Inflammatory macrophage (primary cell): ENCODE measurements at places on chromosomes 3 and 15.

DNA sequence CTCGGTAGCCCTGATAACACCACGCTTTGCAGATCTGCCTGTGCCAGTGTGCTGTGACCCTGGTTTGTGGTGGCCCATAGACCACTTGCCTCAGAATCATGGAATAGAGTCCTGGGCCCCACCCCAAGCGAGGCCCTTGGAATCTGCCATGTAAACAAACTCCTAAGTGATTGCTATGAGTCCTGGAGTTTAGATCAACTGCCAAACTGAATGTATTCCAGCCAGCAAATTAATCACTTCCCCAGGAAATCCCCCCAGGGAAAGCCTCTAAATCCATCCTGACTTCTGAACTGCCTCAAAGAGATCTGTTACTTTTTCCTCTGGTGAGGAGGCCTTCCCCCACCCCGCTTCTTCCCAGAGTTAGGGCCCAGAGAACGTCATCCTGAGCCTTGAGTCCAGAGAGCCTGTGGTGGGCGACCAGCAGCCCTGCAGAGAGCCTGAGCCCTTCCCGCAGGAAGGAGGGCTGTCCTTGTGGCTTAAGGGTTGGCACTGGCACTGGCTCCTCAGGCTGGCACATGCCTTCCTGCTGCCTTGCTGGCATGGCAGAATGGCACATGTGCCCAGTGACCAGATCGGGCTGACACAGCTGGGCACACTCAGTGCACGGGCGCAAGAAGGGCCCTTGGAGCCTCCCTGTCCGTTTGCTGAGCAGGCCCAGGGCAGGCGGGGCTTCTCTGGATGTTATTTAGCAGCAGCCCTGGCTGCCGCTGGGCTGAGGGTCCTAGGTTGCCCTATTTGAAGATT lies 50.6 kb upstream of the PLXNA1 start:
- DNase-seq = no peak

- no peak for DNase-seq
Observed at GRCh38 chr3:83033133-83033532, 1271.7 kb upstream of the GBE1 start.

GRCh38 chr15:92839696-92840095 lies 60.4 kb upstream of the CHD2 start:
- DNase-seq = no peak

GRCh38 chr3:198030125-198030524 lies 70.1 kb downstream of the LMLN start:
- DNase-seq = peak; percentile 75

GRCh38 chr3:147305533-147306250 lies 100.7 kb downstream of the ZIC4 start:
- no peak for DNase-seq

DNA sequence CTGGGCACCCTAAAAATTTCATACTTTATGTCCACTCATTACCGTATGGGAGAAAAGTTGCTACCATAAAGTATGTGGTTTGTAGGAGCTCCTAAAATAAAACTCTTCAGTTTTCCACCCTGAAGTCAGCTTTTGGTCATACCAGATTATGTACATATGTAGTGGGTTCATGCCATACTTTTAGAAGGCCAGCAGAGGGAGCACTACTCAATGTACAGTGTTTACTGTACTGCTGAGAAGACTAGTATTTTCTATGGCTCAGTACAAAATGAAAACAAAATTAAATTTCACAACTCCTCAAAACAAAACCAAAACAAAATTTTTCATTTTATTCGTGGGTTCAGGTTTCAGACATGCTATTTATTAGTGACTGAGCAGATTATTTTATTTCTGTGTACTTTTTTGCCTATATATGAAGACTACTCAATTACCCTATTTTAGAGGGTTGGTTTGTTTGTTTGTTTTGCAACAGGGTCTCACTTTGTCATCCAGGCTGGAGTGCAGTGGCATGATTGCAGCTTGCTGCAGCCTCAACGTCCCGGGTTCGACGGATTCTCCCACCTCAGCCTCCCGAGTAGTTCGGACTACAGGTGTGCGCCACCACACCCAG lies 24.3 kb downstream of the NXPE3 start:
- DNase-seq = peak; percentile 74

GRCh38 chr15:66845266-66845785 lies 143.3 kb downstream of the SMAD6 start:
- DNase-seq = no peak

GRCh38 chr3:74423867-74424266 lies 190.6 kb downstream of the CNTN3 start:
- DNase-seq = no peak

DNA sequence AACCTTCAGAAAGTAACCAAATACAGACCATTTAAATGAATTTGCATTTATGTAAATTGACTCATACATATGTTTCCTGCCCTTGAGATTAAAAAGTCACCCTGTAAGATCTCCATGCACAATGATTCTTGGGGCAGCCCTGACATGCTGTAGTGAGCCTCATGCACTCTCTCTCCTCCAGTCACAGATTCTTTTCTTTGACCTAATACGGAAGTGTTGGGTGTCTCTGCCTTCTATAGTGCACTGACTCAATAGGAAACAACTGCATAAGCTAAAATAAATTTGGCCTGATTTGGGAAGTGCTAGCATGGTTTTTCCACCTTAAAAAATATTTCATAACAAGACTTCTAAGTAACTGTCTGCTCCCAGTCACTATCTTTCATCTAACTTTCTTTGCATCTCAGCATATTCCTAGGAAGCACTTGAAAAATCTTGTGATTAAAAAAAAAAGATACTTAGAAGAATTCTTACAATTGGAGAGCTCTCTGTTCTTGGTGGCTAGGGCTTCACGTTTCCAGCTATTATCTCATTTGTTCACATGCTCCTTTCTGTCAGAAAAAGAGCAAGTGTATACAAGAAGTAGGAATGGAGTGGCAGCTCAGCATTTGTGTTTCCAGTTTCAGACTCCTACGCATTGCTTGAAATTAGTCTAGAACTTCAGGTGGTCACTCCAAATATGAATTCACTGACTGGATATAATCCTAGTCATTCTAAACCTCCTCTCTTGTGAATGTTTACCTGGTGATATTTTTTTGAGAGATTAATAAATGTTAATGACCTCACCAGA lies 207.9 kb upstream of the COL8A1 start:
- no peak for DNase-seq

- DNase-seq = no peak
Observed at GRCh38 chr15:98397419-98397818, 250.9 kb upstream of the IGF1R start.

- DNase-seq = no peak
Observed at GRCh38 chr3:107382631-107383030, 5.4 kb downstream of the CCDC54 start.

GRCh38 chr15:87031540-87032230 lies 952.0 kb downstream of the AGBL1 start:
- no peak for DNase-seq

DNA sequence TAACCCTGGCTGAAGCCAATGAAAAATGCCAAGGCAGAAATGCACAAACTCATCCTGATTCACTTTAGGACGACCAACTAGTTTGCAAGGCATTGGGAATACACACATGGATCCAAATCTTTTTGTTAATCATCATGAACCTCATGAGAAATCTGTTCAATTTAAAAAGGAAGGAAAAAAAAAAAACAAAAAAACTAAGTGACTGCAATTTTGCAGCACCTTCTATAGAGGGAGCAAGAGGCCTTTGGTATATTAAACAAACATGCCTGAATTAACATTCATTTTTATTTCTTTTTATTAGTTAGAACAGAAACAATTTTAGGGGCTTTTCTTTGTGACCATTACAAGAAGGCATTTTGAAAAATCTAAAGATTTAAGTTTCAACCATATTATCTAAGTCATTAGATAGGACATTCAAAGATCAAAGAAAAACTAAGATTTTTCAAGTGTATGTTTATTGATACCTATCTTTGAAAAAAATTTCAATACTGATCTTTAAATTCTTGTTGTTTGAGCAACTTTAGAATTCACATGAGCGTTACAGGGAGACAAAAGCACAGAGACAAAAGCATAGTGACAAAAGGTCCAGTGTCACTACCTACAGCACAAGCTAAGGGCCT lies 182.4 kb downstream of the CBLB start:
- DNase-seq = no peak

- DNase-seq = no peak
Observed at GRCh38 chr3:163914567-163914966, 1163.7 kb downstream of the SI start.

- no peak for DNase-seq
Observed at GRCh38 chr3:10599444-10599843, 94.1 kb upstream of the ATP2B2 start.

GRCh38 chr3:126886217-126886616 lies 96.7 kb upstream of the PLXNA1 start:
- no peak for DNase-seq

DNA sequence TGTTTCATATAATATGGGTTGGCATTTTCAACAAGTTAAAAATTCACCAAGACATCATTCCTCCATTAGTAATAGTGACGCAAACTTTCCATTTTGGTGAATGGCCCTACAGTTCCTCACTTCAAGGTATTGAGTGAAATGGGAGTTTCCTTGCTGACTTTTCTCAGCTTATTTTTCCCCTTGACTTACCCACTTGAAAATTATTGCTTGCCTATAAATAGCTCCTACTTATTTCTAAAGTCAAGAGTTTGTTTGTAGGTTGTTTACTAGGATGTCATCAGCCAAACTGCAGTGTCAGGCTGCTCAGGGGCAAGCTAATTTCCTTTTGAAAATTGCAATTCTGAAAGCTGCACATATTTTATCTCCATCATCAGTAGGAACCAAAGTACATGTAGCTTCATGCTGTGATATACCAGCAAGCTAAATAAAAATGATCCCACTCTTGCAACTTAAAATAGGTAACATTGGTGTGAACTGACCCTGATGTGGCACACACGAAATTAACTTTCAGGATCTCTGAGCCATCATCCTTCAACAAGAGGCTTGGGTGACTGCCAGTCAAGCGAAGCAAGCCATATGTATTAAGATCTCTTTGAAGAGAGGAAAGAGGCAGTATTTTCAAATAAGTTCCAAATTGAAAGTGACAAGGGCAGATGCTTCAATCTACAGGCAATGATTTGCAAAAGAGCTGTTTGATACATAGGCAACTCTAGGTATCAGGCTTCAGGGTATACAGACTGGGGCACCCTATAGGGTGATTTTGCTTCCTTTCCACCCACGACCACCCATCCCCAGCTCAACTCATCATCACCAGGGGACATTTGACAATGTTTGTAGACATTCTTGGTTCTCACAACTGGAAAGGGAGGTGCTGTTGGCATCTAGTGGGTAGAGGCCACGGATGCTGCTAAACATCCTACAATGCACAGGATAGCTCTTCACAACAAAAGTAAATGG lies 66.8 kb upstream of the RASGRP1 start:
- DNase-seq = no peak

- DNase-seq = no peak
Observed at GRCh38 chr3:190116551-190117067, 4.1 kb downstream of the P3H2 start.

- DNase-seq = no peak
Observed at GRCh38 chr15:68701886-68702285, 118.8 kb downstream of the ANP32A start.

DNA sequence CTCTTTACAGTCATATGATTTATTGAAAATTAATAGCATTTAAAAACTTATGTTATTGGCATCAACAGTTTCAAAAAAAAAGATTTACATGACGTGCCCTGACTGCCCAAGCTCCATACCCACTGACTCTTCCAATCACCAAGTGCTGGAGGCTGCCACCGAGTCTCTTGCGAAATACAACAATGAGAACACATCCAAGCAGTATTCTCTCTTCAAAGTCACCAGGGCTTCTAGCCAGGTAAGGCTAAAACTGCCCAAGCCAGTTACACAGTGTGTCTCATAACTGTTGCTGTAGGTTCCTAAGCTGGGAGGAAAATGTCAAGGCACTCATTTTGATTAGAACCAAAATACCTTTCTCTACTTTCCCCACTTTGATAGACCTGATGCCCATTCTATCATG lies 4.5 kb downstream of the FETUB start:
- DNase-seq = no peak

DNA sequence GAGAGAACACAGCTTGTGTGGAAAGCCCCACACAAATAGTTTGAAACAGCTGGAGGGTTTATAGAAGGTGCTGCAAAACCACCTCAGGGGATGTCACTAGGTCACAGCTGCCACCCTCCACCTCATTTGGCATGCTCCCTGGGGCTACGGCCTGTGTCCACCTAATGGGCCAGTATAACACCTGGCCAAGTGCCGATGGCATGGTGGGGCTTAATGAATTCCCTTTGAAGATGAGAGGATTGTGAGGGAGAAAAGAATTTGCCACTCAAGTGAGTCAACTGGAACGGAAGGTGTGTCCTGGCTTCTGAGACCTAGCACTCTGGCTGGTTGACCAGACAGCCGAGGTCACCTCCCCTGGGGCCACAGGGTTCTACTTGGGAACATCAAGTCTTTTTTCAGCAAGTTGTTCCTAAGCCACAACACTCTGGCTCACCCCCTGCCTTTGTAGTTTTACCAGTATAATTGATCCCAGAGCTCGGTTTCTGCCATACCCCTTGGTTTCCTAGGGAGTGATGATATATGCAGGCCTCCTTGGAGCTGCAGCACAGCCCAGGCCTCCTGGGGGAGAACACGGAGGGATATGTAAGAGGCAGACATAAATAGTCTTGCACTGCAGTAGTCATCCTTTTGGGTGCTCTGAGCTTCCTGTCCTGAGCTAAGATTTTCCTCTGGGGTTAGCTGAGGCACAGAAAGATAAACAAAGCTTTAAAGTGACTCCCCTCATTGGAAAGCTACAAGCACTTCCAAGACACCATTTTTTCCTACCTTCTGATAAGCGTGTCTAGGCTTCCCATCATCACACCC lies 178.2 kb upstream of the LPP start:
- no peak for DNase-seq

- peak; percentile 57 for DNase-seq
Observed at GRCh38 chr3:30642849-30643361, 36.5 kb downstream of the TGFBR2 start.

DNA sequence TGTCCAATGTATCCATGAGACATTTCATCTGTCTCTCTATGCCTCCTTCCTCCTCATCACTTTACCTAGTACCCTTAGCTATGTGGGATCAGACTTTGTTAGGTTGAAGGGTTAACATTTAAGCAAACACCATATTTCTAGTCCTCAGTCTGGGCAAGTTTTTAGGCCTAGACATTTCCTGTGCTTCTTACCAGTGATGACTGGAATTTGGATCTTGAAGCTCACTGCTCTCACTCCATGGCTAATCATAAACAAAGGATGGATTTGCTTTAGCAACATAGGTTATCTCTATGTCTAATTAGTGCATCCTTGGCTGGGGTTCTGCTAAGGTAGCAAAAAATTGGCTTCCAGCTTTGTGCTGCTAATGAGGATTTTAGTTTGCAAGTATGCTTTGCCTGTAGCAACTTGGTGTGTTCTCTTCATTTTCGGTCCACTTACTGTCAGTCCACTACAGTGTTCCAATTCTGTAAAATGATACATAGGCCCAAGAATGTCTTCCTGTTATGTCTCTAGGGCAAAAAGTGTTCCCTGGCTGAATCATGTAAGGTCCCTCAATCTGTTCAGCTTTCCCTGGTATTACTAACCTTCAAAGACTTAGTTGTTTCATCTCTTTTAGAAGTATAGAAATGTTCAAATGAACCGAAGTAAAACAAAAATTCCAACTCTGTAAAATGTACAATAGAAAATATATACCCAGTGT lies 615.4 kb downstream of the CADM2 start:
- DNase-seq = no peak

GRCh38 chr3:109806929-109807328 lies 469.6 kb upstream of the DPPA4 start:
- peak; percentile 83 for DNase-seq
